Activated T-cell treated with anti-CD3 and anti-CD28 coated beads for 4 hours (primary cell): ENCODE measurements at places on chromosomes 1 and 21.

DNA sequence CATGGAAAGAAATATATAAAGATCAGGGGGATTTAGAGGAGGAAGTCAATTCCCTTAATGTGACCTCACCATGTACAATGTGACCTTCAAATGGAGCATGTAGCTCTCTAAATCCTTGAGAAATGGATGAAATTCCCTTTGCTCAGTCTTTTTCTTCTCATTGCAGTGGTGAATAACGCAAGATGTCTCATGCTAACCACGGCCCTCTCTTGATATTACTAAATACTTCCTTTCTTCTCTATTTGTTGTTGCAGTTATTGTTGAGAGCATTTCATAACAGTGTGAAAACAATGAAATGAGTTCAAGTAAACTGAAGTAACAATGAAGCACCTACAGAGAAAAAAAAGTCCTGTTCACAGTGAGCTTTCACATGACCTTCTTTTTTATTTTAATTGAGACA lies 55.6 kb downstream of the ZNF281 start:
- DNase-seq: no peak

DNA sequence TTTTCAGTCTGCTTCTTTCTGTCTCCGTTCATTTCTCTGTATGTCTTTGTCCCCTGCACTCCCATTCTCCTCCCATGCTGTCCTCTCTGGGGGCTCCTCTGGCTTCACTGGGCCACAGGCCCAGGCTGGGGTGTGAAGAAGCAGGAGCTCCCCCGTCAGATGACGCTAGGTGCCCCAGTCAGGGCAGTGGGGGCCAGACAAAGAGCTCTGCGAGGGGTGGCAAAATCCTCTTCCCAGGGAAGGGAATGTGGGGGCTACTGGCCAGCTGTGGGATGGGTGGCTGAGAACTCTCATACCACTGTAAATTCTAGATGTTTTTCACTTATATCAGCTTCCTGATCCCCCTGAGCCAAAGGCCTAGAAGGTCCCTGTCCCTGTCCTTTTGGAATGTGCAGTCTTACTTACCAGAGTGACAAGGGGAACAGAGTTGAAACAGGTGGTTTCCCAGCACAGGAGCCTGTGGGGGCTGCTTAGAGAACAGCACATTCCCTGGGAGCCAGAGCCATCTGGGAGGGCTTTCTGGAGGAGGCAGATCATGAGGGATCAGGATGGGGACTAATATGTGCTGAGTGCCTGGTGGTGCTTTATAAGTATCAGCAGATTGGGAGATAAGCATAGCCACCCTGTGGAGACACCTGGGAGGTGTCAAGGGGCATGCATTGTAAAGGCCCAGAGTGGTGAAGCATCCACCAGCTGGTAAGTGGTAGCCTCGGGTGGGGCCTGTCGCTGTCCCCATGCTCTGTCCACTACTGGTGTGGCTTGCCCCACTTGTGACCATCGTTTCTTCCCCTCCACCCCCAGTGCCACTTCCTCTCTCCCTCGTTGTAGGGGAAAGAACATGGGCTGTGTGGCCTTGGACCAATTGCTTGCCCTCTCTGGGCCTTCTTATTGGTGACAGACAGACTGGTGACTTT lies 10.1 kb upstream of the PADI1 start:
- no peak for DNase-seq

- no peak for DNase-seq
These were observed 9.4 kb downstream of the RUNX1 start for GRCh38 chr21:35039595-35040289.

DNA sequence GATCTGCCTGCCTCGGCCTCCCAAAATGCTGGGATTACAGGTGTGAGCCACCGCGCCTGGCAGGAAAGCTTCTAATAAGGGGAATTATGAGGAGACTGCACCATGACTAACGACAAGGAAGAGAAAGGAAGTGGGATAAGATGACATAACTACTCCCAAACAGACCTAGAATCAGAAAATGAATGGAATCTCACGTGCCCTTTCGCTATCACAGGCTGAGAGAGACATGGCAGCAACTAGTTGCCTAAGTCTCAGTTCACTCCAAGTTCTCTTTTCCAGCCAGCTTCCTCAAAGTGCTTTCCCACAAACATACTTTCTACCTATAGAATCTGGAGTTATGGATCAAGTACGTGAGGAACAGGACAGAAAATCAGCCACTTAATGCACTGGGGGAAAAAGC lies 2.0 kb downstream of the PI4KB start:
- DNase-seq: no peak

- DNase-seq: no peak
These were observed 3.6 kb upstream of the NUP210L start for GRCh38 chr1:154158307-154159125.

DNA sequence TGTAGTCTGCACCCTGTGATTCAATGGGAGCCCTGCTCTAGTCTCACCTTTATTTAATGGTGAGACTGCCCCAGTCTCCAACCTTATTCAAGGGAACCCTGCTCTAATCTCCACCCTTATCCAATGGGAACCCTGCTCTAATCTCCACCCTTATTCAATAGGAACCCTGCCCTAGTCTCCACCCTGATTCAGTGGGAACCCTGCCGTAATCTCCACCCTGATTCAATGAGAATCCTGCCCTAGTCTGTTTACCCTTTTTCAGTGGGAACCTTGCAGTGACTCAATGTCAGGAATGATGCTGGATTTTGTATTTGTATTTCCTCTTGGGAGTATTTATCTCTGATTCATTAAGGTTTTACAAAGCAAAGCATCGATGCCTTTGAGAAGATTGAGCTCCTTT lies 39.5 kb downstream of the TRPM2 start:
- no peak for DNase-seq

GRCh38 chr21:36792505-36792967 lies 93.6 kb downstream of the SIM2 start:
- DNase-seq: no peak

GRCh38 chr1:177021687-177022086 lies 142.8 kb downstream of the ASTN1 start:
- DNase-seq: no peak

DNA sequence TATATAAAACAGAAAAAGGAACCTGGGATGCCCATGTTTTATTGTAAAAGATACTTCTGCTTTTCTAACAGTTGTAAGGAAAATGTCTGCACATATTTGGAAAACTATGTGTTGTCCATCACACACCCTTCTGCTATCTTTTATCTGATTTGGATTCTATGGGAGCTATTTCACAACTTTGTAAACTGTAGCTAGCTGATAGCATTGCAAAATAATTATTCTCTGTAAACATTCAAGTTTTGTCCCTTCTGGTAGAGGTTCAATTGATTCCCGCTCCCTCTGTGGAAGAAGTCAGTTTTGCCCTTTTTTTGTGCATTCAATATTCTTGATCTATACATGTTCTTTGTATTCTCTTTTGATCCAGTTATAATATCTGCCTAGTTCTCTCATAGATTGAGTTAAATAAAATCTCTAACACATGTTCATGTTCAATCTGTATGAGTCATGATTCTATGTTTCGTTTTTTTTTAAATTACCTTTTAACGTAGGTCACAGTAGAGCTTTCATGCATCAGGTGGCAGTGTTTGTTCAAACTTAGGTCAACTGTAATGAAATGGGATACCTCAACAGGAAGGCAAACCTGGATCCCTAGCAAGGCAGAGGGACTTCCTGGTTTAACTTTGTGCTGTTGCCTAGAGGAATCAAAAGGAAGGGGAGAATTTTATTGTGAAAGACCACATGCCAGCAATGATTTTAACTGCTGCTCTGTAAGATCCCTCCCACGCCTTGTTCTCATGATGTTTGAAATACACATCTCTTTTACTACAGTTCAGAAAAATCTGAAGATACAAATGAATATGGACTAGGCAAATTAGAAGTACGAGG lies 26.0 kb upstream of the BCL9 start:
- no peak for DNase-seq

GRCh38 chr1:214670098-214670497 lies 67.1 kb downstream of the CENPF start:
- DNase-seq: no peak

GRCh38 chr1:93746021-93746812 lies 64.6 kb upstream of the BCAR3 start:
- DNase-seq: no peak

GRCh38 chr1:53511323-53511932 lies 52.2 kb downstream of the DMRTB1 start:
- no peak for DNase-seq

DNA sequence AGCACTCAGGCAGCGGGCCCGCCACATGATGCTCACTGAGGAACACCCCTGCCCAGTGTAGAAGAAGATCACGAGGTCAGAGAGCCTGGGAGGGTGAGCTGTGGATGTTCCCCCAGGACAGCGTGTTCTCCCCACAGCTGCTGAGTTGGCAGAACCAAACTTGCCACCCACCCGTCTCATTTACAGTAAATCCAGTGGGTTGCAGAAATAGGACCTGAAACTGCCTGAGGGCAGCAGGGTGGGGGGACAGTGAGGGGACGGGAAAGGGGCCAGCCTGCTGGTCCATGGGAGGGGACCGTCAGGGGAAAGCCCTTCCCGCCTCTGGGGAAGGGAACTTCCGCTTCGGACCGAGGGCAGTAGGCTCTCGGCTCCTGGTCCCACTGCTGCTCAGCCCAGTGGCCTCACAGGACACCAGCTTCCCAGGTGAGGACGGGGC lies at the start of gene C1QB:
C1QB (plus strand) TSS at position 356 of the 436 bp plus-strand sequence. CDS start 6,227 bp downstream, outside the sequence.
- DNase-seq: no peak
